ENCODE measurements at places on chromosomes 2 and 18.

DNA sequence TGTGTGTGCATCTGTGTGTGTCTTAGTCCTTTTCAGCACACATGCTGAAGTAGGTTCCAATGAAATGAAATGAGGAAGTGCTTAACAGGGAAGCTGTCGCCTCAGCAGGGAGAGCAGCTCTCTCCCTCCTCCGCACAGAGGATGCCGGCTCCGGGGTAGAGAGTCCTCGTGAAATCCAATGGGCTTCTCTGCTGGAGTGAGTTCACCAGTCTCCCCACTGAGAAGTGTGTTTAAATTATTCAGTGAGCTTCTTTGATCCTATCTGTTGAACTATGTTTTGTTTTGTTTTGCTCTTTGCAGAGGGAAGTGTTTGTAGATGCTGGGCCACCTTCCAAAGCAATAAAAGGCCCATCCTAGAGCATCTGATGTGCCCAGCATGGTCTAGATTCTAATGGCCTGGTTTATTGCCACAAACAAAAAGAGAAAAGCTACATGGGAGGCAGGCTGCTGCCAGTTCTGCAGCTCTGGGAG, 6.7 kb downstream of the PPP1R7 start:
- DNase-seq: no peak

- DNase-seq: no peak
These were observed 983 bp downstream of the MTX2 start for GRCh38 chr2:176270100-176270750.

- DNase-seq: no peak
These were observed 707 bp upstream of the DGUOK start for GRCh38 chr2:73925853-73926492.

DNA sequence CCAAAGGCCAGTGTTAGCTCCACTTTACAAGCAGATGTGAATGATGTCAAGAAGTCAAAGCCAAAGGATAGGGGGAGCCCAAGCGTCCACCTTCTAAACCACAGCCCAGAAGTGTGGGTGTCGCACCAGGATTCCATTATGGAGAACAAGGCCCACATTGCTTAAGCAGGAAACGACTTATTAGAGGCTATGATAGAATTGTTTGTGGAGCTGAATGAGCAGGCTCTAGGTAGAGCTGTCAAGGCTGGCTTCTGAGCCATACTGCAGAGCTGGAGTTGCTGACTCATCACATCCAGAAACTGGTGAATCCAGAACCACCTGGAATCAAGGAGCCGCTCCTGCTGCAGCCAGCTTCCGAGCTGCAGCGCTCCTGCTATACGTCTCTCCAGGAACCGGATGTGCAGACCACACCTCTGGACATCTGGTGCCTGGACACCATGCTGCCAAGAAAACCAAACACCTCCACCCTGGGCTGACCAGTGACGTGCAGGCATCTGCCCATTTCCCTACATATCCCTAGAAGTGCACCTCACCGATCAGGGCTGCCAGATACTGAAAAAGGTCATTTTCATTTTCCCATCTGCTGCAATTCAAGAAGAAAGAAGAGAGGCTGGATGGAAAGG, 6.2 kb upstream of the TWIST2 start:
- DNase-seq: no peak

- no peak for DNase-seq
These were observed 215.5 kb upstream of the CWC22 start for GRCh38 chr2:180222644-180223043.

GRCh38 chr2:229794636-229795035, 80.3 kb upstream of the DNER start:
- DNase-seq: no peak

GRCh38 chr2:6423157-6423556, 442.6 kb downstream of the CMPK2 start:
- DNase-seq: no peak

- no peak for DNase-seq
These were observed 34.7 kb upstream of the FAM136A start for GRCh38 chr2:70336552-70336951.

DNA sequence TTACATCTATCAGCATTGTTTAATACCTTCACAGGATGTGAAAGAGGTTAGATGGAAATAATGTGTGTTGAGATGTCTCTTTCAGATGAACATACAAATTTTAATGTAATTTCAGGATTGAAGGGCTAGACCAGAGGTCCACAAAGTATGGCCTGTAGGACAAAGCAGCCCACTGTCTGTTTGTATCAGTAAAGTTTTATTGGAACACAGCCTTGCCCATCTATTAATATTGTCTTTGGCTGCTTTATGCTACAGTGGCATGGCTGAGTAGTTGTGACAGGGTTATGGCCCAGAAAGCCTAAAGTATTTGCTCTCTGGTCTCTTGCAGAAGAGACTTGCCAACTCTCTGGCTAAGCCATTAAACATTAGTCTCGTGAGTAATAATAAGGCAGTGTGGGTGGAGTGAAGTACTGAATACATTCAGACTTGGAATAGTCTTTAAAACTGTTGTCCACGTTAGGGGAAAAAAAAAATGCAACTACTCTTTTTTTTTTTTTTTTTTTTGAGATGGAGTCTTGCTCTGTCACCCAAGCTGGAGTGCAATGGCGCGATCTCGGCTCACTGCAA, 74.5 kb upstream of the NOSTRIN start:
- no peak for DNase-seq

DNA sequence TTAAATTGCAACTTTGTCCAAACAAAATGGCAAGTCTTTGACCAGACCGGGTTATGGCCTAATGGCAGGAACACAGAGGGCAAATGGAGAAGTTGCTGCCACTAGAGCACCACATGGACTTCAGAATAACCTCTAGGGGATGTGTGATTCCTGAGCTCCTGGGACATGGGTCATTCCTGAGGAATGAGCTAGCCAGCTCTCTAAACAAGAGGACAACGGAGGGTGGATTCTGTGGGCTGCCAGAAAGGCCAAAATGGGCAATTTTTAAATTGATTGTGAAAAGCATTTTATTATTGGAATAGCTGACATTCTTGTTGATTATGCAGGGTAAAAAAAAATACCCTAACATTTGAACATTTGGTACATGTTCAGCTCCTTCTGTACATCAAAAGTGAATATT, 109.8 kb upstream of the FZD5 start:
- no peak for DNase-seq

GRCh38 chr2:148813603-148814065, 61.4 kb upstream of the KIF5C start:
- DNase-seq: peak; percentile 28

- no peak for DNase-seq
These were observed 63.2 kb downstream of the ROCK2 start for GRCh38 chr2:11281186-11281585.

DNA sequence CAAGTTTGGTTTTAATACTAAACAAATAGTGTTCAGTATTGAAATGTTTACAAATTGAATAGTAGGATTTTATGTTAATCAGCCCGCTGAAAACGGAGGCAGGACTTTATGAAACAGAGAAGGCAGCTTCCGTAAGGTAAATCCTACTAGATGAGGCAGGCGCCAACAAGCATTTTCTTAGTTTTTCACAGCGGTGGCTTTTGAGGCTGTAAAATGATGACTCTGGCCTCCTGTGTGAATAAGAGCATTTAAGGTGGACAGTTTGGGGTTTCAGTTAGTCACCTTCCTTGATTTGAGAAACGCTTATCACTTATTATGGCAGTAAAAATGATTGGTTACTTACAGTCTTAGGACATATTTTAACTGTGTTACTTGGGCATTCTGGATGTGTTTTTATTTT, 212.9 kb downstream of the PTGR3 start:
- no peak for DNase-seq

- DNase-seq: peak; percentile 91
These were observed 779 bp downstream of the PTPRN start for GRCh38 chr2:219308142-219309101.

DNA sequence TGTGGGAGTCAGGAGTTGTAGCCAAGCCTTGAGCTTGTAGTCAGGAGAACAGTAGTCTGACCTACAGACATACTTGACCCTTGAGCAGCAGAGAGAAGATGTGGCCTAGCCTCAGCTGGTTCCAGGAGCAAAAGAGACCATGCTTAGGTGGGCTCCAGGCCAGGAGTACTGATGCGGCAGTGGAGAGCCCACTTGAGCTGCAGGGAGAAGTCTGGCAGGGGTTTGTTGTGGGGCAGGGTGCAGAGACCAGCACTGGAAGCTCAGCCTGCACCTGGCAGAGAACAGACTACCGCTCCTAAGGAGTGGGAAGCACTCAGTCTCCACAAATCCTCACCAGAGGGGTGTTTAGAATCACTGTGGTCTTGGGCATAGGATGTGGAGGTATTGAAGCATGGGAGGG, 197.9 kb downstream of the TPGS2 start:
- DNase-seq: no peak

DNA sequence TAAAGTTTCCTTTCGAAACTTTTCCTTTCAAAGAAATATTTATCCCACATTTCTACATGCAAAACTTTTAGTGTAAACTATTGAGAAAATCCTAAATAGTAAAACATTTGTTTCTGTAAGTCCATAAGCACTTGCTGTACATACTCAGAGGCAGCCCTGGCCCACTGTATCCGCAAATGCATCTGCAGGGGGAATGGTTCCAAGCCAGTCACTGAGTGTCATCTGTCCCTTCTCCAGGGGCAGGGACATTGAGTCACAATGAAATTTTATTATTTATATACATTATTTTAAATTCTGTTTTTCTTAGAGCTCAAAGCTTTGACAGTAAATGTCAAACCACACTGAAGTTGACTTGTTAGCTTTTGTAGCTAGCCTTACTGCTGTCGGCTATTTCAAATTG, 367.2 kb downstream of the MTX2 start:
- DNase-seq: no peak

DNA sequence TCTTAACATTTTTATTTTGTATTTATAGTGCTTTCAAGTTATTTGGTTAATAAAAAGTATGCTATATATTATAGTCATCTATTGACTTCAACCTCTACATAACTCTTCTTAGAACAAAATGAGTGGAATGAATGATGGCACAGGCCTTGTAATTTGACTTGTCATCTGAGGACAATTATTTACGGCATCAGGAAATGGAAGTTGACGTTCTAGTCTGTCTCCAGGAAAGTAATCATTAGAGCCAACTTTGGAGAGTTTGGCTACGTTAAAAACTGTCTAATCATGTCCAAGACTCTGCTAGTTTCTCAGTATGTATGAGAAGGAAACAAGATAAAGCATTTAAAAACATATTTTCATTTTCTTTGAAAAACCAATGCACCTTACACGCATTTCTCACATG, 353.6 kb downstream of the ARHGAP15 start:
- no peak for DNase-seq

GRCh38 chr18:73552171-73552570, 595.5 kb downstream of the FBXO15 start:
- no peak for DNase-seq

- DNase-seq: no peak
These were observed 25.4 kb downstream of the KCNG2 start for GRCh38 chr18:79823120-79823519.

- DNase-seq: no peak
These were observed 112.9 kb upstream of the STK17B start for GRCh38 chr2:196284144-196284844.

DNA sequence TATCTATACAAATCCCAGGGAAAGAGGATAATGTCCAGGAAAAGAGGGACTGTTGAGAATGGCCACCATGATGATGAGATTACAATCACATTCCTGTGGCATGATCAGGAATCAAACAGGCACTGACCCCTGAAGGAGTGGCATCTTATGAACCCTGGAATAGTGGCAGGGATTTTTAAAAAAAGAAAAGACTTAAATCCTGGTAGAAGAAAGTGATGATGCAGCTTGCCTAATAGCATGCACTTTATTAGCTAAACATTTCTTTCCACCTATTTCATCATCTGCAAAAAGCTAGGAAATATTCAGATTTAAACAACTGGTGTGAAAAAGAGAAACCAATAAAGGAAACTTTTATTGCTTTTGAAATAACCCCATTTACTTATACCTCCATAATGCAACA, 87.2 kb upstream of the FSHR start:
- no peak for DNase-seq

DNA sequence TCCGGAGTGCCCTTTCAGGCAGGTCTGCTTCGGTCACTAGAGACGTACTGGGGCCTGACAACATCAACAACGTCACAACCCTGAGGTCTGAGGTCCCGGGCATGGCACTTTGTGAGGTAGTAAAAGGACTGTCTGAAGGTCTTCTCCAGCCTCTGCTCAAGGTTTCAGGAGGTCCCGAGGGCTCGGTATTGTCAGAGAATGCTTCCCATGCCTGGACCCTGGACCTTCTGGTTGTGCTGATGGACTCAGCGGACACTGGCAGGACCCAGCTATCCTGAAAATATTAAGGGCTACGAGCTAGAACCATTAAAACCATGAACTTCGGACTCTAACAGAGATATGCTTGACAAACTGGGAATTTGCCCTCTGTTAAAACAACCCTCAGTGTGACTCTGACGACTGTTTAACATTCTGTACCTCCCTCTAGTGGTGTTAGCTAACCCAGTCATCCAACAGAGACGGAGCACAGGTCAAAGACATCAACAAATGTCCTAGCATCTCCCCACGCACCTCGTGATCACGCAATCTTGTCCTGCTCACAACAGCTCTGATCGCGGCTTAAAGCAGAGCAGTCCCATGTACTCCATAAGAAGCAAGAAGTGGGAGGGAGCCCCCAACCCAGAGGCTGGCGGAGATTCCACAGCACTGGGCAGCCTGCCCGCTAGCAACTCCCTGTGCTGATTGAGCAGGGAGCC, 96.5 kb downstream of the CCDC93 start:
- DNase-seq: no peak

DNA sequence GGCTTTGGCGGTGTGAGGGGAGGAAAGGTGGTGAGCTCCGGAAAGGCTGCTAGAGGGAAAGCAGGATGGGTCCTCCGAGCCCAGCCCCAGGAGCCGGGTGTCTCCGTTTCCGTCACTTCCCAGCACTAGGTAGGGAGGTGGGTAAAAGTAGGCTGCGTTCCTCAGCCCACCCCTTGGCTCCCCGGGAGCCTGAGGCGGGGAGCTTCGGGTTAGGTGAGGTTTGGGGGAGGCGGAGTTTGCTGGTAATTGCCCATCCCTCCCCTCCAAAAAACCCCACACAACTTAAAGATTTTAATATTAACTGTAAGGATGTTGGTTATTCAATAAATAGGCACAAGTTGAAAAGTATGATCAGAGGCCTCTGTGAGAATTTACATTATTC, 552 bp upstream of the ATF2 start:
- DNase-seq: no peak

GRCh38 chr2:116094196-116094595, 1651.8 kb downstream of the DPP10 start:
- DNase-seq: no peak

- DNase-seq: no peak
These were observed 42.9 kb upstream of the TUBA3E start for GRCh38 chr2:130241041-130241707.
